ENCODE measurements at places on chromosomes 2 and 18. TPM values are rescaled to one million over a fixed set of nuclear protein-coding genes. Genes with fewer than 3 reads are reported as not detected.

DNA sequence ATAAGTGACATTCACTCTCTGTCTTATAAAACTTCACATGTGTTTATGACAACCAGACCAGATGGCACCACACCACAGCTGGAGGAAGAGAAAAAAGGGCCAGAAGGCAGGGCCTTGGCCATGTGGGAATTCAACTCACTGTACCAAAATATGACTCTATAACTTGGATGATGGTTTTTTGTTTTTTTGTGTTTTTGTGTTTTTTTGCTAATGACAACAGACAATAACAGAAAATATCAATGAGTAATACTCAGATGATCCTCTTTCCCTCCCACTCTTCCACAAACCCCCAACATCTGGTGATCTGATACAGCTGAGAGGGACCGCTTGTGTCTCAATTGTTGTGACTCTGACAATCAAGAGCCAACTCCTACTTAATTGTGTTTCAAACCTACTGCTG, 12.4 kb downstream of the NMI start:
- no peak overlapping the region for H3K27ac ChIP-seq
- H3K27me3 ChIP-seq, result no peaks in the 10 kb centered on the region
- DNase-seq, result no peak
- no peak overlapping the region for H3K4me3 ChIP-seq
- no peaks in the 10 kb centered on the region for H3K4me1 ChIP-seq

DNA sequence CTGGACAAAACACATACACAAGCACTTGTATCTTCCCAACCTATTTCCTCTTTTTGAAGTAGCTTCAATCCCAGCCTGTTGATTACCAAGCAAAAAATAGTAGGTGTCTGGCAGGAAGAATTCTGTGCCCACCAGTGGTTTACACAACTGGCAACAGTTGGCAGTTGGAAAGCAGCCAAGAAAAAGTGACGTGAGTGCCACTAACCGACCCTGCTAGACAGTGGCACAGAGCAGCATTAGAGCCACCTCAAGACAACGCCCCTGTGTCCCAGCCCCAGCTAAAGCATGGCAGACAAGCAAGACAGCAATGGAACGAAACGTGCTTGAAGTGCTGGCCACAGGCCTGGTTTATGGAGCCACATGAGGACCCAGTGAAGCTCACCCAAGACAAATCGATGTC, 379.6 kb downstream of the FBXO15 start:
- H3K27me3 ChIP-seq, result no peaks in the 10 kb centered on the region
- H3K4me3 ChIP-seq, result no peak overlapping the region
- no peak for DNase-seq
- H3K4me1 ChIP-seq, result peaks cover 27% of the 10 kb centered on the region

GRCh38 chr2:4077017-4077416, 373.6 kb downstream of the DCDC2C start:
- no peaks in the 10 kb centered on the region for H3K27me3 ChIP-seq
- no peak overlapping the region for H3K27ac ChIP-seq
- no peak overlapping the region for H3K4me3 ChIP-seq
- DNase-seq, result no peak
- H3K4me1 ChIP-seq, result no peaks in the 10 kb centered on the region

DNA sequence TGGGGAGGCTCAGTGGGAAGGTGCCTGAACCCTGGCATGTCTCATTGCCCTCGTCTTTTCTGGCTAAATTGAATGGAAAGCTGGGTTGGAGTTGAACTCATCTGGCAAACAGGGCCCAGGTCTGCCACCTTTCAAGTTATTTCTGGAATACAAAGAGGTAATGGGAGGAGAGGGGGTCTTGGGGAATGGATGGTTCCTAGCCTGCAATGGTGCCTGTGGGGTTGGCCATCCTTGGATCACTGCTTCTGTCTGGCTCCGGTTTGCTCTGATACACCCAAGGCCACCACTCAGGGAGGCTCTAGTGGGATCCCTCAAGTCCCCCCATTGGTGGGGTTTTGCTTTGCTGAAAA, 45.3 kb downstream of the PSD4 start:
- 0 out of 2 replicates have a peak, but pooled peaks cover 2% of the 10 kb centered on the region for H3K27me3 ChIP-seq
- no peak overlapping the region for H3K27ac ChIP-seq
- no peaks in the 10 kb centered on the region for H3K36me3 ChIP-seq
- H3K4me3 ChIP-seq, result no peak overlapping the region

Gene FER1L5
- 1.1 TPM for total RNA-seq

Gene SDC1
- total RNA-seq, result 47.3 TPM

GRCh38 chr2:24658531-24659202, 134.5 kb downstream of the PTRHD1 start:
- peaks cover 4% of the 10 kb centered on the region for H3K4me1 ChIP-seq
- H3K36me3 ChIP-seq, result no peaks in the 10 kb centered on the region
- peak overlapping the region; percentile 70 for H3K27ac ChIP-seq
- H3K4me3 ChIP-seq, result no peak overlapping the region
- H3K27me3 ChIP-seq, result no peaks in the 10 kb centered on the region

Gene ALK
- 0.11 TPM for total RNA-seq

- no peak overlapping the region for H3K4me3 ChIP-seq
- no peaks in the 10 kb centered on the region for H3K36me3 ChIP-seq
- no peak overlapping the region for H3K27ac ChIP-seq
- peaks cover 17% of the 10 kb centered on the region for H3K27me3 ChIP-seq
- no peak for DNase-seq
- H3K4me1 ChIP-seq, result peaks cover 27% of the 10 kb centered on the region
Observed at GRCh38 chr18:22103647-22104031, 65.8 kb upstream of the GATA6 start.

Gene SP5
- 7.0 TPM for total RNA-seq

- no peaks in the 10 kb centered on the region for H3K27me3 ChIP-seq
- H3K4me1 ChIP-seq, result 0 out of 2 replicates have a peak, but pooled peaks cover 4% of the 10 kb centered on the region
- no peak for DNase-seq
- H3K4me3 ChIP-seq, result no peak overlapping the region
Observed at GRCh38 chr2:17971531-17972125, 93.2 kb downstream of the KCNS3 start.

DNA sequence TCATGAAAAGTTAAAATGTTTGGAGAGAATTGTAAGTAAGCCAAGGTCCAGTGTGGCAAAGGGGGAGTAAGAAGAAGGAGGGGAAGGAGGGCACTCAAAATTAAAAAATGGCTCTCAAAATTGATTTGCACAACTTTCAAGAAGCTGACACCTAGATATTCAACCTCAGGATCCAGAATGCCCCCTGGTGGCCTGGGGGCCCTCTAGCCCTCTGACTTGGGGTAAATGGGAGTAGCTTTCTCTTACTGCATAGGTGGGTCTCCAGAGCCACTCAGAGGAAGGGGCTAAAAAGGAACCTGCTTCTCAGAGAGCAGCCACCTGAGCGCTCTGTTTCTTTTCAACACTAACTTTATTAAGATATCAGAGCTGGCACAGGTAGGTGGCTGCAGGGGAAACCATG, 968.5 kb downstream of the BCL11A start:
- H3K36me3 ChIP-seq, result no peaks in the 10 kb centered on the region
- no peak overlapping the region for H3K4me3 ChIP-seq
- peaks cover 3% of the 10 kb centered on the region for H3K4me1 ChIP-seq
- H3K27ac ChIP-seq, result no peak overlapping the region

DNA sequence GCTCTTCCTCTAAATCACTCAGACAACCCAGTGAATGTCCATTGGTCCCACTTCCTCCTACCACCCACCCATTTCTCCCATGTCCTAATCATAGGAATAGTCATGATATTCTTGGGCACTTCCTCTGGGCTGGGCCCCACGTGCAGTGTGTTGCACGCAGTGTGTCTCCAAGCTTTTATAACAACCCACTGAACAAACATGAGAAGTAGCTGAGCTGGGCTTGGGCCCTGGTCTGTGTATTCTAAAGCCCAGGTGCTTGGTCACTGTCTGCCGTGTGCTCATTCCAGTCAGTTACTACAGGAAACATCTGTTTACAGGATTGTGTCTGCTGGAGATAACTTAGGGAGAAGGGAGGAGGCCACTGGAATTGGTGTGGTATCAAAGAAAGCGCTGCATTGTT, 64.2 kb upstream of the THOC1 start:
- H3K27me3 ChIP-seq, result no peaks in the 10 kb centered on the region
- no peak for DNase-seq

DNA sequence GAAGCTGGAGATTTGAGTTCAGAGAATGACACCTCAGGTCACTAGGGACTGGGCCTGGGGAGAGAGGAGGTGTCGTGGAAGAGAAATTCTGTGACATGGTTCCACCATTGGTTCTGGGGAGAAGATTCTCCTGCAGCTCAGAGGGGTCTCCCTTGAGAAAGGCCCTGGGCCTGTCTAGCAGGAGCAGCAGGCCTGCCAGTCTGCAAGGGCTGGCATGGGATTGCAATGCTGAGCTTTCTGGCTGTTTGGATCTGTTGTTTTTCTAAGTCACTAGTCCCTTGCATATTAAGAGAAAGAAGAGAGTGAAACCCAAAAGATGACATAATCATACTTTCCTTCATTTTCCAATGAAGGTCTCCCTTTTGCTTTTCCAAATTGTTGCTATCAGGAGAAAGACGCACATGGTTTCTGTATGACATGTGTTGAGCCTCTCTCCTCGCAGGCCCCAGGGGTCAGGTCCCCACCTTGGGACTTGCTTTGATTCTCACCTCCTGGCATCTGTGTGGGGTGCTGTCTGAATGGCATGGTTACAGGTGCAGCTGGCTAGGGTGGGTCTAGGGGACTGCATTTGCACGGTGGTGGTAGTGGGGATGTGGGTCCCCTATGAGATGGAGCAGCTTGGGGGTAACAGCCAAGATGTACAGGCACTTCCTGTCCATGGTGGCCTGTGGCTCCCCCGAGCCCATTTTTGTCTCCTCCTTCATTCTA, 117.8 kb downstream of the GLI2 start:
- H3K4me3 ChIP-seq, result no peak overlapping the region
- peak overlapping the region; percentile 81 for H3K27ac ChIP-seq
- H3K4me1 ChIP-seq, result peaks cover 34% of the 10 kb centered on the region
- DNase-seq, result no peak

GRCh38 chr2:18630941-18631340, 41.6 kb upstream of the NT5C1B start:
- no peaks in the 10 kb centered on the region for H3K4me1 ChIP-seq
- H3K4me3 ChIP-seq, result no peak overlapping the region
- no peak overlapping the region for H3K27ac ChIP-seq
- H3K36me3 ChIP-seq, result peaks cover 42% of the 10 kb centered on the region
- DNase-seq, result no peak

- peak overlapping the region; percentile 94 for H3K27ac ChIP-seq
- H3K4me3 ChIP-seq, result peak overlapping the region; percentile 89
- no peak for DNase-seq
- no peaks in the 10 kb centered on the region for H3K27me3 ChIP-seq
Observed at GRCh38 chr2:188294352-188294926, 2.8 kb downstream of the GULP1 start.

Gene SERPINB2
- not detected for total RNA-seq

Gene C2orf78
- total RNA-seq, result 0.37 TPM

DNA sequence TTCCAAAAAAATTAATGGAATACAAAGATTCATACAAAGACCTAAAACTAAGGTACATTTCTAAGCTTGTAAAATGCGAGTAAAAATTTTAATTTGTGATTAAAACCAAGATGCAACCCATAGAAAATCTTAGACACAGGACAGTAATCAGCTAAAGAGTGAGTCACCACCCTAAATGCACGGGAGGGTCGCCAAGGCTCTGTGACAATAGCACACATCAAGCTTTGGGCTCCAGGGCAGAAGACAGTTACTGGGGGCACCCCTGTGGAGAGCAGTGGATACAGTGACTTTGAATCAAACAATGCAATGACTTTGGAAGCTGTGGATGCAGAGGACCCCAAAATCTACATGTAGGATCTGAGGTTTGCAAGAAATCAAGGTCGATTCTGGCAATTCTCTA, 7.5 kb downstream of the FLACC1 start:
- H3K36me3 ChIP-seq, result no peaks in the 10 kb centered on the region
- no peak overlapping the region for H3K27ac ChIP-seq
- DNase-seq, result no peak
- H3K4me1 ChIP-seq, result no peaks in the 10 kb centered on the region
- no peaks in the 10 kb centered on the region for H3K27me3 ChIP-seq
- H3K4me3 ChIP-seq, result no peak overlapping the region

GRCh38 chr2:127593228-127594115, 52.5 kb upstream of the GPR17 start:
- H3K27ac ChIP-seq, result no peak overlapping the region
- H3K4me1 ChIP-seq, result peaks cover 3% of the 10 kb centered on the region
- DNase-seq, result no peak

DNA sequence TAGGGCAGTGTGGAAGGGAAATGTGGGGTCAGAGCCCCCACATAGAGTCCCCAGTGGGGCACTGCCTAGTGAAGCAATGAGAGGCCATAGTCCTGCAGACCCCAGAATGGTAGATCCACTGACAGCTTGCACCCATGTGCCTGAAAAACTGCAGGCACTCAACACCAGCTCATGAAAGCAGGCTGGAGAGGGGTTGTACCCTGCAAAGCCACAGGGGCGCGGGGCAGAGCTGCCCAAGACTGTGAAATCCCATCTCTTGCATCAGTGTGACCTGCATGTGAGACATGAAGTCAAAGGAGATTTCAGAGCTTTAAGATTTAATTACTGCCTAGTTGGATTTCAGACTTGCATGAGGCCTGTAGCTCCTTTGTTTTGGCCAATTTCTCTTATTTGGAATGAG, 224.0 kb downstream of the TXNL1 start:
- no peak overlapping the region for H3K4me3 ChIP-seq
- H3K27me3 ChIP-seq, result peaks cover 32% of the 10 kb centered on the region
- peaks cover 30% of the 10 kb centered on the region for H3K4me1 ChIP-seq

DNA sequence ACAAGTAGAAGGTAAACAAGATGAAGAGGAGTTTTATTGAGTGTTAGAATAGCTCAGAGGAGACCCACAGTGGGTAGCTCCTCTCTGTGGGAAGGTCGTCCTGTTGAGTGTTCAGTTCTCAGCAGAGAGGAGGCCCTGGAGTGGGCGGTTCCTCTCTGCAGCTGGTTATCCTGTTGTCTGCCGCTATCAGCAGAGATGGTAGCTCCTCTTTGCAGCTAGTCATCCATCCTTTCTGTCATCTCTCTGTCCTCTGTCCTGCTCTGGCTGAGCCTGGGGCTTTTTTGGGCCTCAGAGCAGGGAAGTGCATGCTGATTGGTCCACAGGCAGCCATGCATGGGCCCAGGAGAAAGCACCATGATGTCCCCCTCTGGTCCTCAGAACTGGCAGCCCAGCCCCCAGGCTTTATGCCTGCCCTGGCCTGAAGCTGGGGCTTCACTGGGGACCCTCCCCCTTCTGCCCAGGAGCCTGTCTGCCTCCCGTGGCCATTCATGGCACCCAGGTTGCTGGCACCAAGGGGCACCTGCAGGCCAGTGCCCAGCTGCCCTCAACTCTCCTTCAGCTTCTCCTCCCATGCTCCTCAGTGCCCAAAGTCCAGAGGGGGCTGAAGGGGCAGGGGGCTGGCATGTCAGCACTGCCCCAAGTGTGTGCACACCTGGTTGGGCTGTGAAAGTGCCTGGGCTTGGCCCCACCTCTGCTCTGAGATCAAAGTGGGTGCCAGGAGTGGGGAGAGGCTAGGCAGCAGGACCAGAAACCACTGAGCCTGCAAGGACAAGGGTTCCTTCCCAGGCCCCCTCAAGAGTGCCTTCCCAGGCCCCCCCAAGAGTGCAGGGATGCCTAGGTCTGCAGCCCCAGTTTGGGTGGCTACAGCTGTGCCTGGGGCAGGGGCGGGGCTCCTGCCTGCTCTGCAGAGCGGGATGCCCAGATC, 98.7 kb downstream of the TWIST2 start:
- H3K27ac ChIP-seq, result no peak overlapping the region
- peaks cover 3% of the 10 kb centered on the region for H3K4me1 ChIP-seq
- no peak overlapping the region for H3K4me3 ChIP-seq
- no peaks in the 10 kb centered on the region for H3K27me3 ChIP-seq

GRCh38 chr2:126826491-126826890, 72.2 kb upstream of the TEX51 start:
- H3K4me1 ChIP-seq, result peaks cover 12% of the 10 kb centered on the region
- H3K4me3 ChIP-seq, result no peak overlapping the region

Data from WTC11 (cell line).